ENCODE measurements at places on chromosomes 5 and 9.

- DNase-seq = no peak
These were observed at the start of gene HSDL2 for GRCh38 chr9:112380102-112380824. Gene HSDL2 (plus strand): TSS chr9:112380108. CDS start chr9:112380164, 56 bp downstream.

- DNase-seq = no peak
These were observed 1.1 kb downstream of the CD14 start for GRCh38 chr5:140631831-140632365.

GRCh38 chr9:76200315-76200714 lies 193.9 kb downstream of the RFK start:
- no peak for DNase-seq

- DNase-seq = no peak
These were observed 142.5 kb upstream of the MSX2 start for GRCh38 chr5:174581894-174582293.

- no peak for DNase-seq
These were observed 57.1 kb downstream of the ENTREP1 start for GRCh38 chr9:69382135-69382534.

DNA sequence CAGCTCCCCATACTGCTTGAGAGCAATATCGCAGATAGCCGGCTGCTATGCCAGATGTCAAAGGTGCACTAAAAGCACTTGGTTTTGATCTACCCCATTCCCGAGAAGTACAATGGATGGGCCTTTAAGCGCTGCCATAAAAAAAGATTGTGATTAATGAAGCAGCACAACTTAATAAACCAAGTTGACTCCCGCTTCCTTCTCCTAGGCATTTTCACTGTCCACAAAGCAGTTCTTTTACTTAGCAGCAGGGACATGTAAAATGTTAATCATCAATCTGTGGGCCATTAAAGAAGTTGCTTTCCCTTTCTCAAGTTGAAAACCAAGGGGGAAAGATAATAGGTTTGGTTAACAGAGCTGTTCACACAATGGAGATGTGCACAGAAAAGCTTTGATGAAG lies 176.4 kb downstream of the TRPM6 start:
- DNase-seq = no peak

DNA sequence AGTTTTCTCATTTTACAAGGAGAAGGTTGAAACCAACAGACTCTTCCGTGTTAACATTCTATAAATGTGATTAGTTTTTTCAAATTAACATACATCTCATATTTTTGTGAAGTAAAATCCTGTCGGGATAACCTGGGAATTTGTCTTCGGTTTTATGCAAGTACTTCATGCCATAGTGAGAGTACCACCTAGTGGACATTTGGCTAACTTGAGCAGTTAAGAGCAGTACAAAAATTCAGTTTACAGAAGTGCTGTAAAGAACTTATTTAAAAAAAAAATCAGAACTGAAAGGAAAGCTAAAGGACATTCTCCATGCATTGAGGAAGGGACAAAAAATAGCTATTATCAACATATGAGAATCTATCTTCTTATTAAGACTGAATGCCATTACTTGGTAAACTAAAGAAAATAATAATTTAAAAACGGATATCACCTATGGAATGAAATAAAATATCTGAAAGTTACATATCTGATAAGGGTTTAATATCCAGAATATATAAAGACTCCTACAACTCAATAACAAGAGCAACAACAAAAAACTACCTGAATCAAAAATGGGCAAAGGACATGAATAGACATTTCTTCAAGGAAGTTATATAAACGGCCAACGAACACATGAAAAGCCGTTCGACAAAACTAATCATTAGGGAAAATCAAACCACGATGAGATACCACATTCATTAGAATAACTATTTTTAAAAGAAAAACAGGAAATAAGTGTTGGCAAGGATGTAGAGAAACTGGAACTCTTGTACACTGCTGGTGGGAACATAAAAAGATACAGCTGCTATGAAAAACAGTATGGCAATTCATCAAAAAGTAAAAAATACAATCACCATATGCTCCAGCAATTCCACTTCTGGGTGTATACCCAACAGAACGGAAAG lies 117.0 kb upstream of the GNA14 start:
- DNase-seq = no peak
